Right ventricle myocardium inferior (tissue), 1 donor: ENCODE measurements at places on chromosomes 1 and 21.

- peak; percentile 57 for DNase-seq
Measured at GRCh38 chr1:993379-993995, 6.4 kb downstream of the HES4 start.

GRCh38 chr1:159632922-159633321, 45.3 kb downstream of the APCS start:
- DNase-seq: no peak

DNA sequence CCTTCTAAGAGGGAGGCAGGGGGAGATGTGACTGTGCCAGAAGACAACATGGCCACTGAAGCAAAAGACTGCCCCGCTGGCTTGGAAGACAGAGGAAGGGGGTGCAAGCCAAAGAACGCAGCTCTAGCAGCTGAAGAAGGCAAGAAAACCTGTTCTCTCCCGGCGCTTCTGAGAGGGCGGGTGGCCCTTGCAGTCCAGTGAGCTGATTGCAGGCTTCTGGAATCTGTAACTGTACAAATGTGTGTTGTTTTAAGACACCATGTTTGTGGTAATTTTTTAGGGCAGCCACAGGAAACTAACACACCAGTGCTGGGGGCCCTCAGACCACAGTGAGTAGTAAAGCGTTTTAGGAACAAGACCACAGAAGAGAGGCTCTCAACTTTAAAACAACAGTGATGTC, 47.0 kb downstream of the CD46 start:
- no peak for DNase-seq

DNA sequence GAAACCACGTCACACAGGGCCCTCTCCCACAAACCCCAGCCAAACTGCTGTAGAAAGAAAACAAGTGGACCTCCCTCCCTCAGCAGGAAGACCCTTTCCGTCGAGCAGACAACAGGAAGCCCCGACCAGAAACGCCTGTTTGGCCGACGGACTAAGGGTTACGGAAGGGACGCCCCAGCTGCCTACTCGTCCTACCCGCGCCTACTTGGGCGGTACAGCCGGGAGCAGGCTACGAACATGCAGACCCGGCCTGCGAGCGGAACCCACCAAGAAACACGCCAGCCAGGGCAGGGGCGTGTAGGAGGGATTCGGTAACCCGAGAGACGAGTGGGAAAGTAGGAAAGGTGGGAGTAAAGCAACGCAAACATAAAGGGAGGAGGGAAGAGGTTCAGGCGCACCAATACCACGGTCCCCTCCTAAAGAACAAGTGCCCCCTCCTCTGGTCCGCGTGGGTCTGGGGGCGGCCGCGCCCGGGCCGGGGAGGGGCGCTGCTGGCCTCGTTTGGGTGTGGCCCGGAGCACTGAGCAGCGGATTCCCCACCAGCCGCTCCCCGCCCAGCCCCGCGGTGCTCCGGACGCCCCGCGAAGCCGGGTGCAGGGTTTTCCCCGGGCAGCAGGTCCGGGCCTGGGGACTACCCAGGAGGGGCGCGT, 450 bp downstream of the S100A10 start:
- peak; percentile 73 for DNase-seq

DNA sequence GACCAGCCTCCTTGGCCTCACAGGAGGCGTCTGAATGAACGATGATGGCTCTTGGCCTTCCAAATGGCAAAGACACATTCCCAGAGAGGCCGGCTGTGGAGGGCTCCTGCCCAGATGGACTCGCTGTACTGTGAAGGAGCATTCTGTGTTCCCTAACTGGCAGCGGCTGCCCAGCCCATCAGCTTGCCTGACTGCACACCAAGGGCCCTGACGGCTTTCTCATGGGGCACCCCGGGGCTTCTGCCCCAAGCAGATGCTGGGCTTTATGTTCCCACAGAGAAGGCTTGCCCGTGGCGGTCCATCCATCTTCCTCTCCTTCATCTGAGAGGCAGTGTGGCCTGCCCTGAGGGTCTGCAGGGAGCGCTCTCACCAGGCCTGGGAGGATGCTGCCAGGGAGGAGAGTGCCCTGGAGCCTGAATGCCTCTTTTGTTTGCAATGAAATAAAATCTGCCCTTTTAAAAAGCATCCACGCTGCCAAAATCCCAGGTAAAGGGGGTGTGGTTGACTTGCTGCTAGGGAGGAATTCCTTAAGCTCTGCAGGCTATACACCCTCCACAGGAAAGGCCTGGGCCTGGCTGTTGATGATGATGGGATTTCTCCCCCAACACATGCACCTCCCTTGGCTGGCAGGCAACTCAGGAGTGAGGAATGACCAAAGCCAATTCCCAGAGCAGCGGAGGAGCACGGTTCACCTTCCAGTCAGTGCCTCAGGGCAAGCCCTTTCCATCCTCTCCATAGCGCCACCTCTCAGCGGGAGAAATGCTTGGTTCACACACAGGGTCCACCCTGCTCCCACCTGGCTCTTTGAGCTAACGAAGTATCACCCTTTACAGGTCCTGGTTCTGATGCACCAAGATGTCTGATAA, 84.6 kb upstream of the SSX2IP start:
- DNase-seq: no peak

- no peak for DNase-seq
Measured at GRCh38 chr1:67853704-67854103, 20.4 kb upstream of the GNG12 start.

DNA sequence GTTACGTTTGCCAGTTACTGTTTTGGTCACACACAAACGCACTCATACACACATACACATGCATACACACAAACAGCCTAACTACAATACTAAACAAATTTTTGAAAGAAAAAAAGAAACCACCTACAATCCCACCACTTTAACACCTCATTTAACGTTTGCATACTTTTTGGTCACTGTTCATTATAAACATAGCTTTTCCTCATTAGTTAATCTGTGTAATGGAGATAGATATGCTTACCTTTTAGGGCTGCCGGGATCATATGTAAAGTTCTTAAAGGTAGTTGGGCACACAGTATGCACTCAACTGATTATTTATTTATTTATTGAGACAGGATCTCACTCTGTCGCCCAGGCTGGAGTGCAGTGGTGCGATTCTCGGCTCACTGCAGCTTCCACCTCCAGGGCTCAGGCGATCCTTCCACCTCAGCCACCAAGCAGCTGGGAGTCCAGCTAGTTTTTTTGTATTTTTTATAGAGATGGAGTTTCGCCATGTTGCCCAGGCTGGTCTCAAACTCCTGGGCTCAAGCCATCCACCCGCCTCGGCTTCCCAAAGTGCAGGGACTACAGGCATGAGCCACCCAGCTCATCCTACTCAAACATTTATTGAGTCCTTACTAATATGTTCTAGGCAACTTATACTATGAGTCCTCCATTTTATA, 677 bp upstream of the BCL10 start:
- DNase-seq: peak; percentile 52

- peak; percentile 60 for DNase-seq
Measured at GRCh38 chr1:3736131-3736561, 16.1 kb upstream of the CCDC27 start.

DNA sequence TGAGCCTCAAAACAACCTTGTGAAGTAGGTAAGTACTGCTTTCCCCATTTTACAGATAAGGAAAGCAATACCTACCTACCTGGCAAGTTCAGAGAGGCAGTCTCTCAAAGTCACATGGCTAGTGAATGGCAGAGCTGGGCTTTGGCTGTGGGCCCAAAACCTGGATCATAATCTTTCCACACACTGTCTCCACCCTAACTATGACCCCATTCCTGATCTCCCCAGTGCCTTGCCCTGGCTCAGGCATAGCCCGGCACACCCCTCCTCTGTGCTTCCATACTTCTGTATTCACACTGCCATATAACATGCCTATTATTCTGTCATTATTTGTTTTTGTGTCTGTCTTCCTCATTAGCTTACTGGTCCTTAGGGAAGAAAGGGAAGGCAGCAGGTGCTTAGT, 15.9 kb downstream of the GNG12 start:
- DNase-seq: no peak

- no peak for DNase-seq
Measured at GRCh38 chr1:203557390-203557789, 63.4 kb downstream of the OPTC start.

- DNase-seq: no peak
Measured at GRCh38 chr1:154720328-154721297, 112.6 kb upstream of the ADAR start.

- DNase-seq: peak; percentile 88
Measured at GRCh38 chr21:37073417-37074196, 553 bp downstream of the TTC3 start.

- no peak for DNase-seq
Measured at GRCh38 chr1:241767737-241768136, 80.3 kb upstream of the EXO1 start.

DNA sequence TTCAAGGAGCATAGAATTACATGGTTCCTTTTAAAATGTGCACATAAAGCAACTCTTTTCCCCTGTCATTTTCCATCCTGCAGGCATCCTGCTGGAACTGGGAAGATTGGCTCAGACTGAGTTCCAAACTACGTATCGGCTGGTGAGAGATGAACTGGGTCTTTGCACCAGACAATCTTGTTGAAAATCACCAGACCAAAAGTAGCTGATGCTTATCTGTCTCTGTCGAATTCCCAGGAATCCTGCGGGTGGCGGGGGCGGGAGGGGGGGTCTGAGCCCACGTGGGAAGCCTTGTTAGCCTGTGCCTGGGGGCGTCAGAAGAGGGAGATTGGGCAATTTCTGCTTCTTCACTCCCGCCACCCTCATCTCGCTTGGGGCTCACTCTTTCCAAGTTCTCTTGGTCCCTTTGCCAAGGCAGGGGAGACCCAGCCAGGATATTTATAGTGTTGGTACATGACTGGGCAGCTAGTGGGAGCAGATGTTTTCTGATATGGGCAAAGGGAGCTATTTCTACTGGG, 90.1 kb upstream of the SLC25A33 start:
- DNase-seq: no peak
